ENCODE measurements at places on chromosomes 6 and 20.

GRCh38 chr20:31719644-31720485 is 2.8 kb downstream of the BCL2L1 start:
- no peak for DNase-seq

DNA sequence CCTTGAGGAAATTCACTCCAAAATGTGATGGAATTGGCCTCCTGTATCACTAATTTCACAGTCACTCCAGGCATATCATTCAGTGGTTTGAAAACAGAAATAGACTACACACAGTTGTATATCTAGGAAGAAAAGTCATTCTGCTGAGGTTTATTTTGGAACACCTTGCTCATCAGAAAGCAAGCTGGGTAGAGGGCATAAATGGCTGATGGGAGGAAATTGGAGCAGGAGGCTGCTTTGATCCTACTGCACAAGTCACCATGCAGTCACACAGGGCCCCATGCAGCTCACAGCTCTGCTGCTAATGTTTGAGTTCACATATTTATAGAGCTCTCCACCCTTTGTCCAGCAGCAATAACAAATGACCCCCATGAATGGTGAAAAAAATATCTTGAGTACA is 12.3 kb downstream of the NHLRC1 start:
- no peak for DNase-seq

- no peak for DNase-seq
Measured at GRCh38 chr6:83417880-83418663, 12.8 kb downstream of the ME1 start.

DNA sequence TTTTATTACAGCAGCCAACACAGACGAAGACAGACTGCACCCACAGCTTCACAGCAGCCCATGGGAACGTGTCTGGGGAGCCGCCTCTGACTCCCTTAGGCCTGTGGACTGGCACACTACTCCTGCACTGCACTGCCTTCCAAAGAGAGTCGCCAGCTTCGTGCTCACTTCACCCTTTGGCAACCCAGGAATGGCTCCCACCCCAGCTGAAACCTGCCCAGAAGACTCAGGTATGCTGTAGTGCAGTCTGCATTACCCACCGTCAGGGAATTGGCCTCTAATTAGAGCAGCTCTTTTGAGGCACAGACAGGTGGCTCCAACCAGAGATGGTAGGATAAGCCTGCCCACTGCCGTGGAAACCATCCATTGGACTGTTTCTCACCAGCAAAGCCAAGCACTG is 39.9 kb upstream of the FRMD1 start:
- no peak for DNase-seq

GRCh38 chr6:31927863-31928671 is 550 bp downstream of the C2 start:
- no peak for DNase-seq

DNA sequence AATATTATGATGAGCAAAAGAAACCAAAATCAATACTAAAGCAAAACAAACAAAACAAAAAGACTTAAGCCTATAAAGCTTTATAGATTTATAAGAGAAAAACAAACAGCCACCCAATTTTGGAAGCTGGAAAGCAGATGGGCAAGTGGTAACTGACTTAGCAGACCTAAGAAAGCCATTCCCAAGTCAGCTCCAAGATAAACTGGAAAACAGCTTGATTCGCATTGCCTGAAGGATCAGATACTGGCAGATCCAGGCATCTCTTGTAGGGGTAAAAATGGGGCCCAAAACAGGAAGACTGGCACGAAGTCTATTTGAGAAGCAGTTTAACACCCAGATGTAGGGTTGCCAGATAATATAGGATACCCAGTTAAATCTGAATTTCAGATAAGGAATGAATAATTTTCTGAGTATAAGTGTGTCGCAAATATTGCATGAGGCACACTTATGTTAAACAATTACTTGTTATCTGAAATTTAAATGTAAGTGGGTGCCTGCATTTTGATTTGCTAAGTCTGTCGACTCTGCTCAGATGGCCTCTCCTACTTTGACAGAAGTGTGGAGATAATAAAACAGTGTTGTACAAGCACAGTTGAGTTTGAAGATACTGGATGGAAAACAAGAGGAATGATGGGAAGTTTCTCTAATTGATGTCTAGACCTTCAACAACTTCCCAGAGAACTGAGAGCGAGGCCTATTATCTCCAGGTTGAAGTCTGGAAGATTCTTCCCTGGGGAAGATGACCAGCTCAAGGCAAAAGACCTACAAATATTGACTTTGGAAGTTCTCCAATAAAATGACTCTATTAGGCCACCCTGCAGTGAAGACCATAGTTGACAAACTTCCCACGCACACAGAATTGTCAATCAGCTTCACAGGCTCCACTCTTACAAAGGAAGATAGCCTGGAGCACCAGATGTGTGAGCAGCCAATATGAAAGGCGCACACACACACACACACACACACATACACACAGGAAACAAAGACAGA is 113.4 kb downstream of the FAM50B start:
- DNase-seq, result no peak

DNA sequence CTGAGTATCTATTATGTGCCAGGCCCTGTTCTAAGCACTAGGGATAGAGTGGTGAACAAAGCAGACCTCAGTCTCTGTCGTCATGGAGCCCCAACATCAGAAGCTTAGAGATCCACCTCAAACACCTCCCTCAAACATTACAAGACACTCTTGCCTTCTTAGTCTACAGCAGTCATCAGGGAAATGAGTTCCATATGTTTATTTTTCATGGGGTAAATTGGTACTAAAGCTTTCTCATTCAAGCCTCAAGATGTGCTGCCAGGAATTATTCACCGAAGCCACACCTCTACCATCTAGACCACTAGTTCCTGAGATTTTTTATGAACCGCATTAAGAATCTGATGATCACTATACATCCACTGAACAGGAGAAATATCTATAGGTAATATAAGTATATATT is 59.0 kb upstream of the TFB1M start:
- no peak for DNase-seq

DNA sequence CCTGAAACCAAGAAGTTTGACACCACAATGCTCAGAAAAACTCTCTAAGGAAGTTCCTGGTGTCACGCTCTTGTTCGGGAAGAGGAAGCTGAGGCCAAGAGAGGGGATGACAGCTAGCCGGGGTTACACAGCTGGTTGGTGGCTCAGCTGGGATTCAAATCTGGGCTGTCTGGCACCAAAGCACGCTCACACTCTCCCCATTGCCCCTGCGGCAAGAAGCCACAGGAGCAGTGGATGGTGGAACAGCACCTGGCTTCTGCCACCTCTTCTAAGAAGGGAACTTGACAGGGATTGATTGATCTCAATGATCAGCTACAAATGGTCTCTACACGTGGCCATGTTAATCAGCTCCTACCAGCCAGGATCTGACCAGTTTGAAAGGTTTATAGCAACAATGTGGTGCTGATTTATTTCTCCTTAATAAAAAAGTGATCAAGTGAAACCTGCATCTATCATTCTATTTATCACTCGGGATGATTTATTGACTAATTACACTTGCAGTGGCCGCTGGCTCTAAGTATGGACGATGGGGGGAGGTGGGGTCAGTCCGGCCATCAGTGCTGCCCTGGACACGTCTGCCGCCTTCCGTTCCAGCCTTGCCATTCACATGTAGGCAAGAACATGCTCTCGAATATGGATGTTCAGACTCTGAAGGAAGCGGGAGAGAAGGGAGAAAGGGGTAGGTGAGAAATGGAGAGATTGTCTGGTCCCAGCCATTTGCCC is 71.9 kb upstream of the TOP1 start:
- DNase-seq, result no peak

GRCh38 chr6:77987035-77987384 is 334.2 kb downstream of the MEI4 start:
- no peak for DNase-seq

GRCh38 chr20:22796469-22797077 is 212.2 kb upstream of the FOXA2 start:
- DNase-seq, result no peak

DNA sequence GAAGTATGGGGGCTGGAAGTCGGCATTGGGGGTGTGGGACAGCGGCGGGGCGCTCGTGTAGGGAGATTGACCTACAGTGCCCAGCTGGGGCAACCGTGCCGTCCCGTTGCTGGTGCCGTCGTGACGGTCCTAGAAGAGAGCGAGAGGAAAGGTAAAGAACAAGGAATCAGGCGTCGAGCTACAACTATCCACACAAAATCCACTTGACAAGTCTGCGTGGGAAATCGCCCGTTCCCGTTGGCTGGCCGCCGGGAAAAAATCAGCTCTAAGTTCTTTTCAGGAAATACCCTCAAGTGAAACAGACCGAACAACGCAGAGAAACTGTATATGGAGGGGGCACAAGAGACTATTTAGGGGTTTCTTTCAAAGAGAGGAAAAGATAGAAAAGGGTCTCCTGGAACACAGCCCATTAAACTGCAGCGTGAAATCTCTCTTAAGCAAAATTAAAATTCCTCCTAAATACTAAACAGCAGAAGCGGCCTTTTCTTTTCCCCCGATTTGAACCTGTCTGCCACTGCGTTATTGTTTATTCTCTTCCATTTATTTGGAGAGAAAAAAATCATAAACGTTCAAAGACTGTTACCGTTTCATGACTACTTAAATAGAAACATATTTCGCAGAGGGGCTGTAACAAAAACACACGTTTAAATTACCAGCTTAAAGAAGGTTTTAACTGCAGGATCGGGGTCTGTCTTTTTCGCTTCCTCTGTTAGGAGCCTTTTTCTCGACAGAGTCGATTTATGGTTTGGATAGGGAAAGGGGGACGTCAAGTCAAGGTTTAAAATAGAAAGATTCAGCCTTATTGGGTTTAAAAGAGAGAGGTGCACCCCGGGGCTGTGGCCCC is 4.4 kb downstream of the TFAP2A start:
- no peak for DNase-seq

DNA sequence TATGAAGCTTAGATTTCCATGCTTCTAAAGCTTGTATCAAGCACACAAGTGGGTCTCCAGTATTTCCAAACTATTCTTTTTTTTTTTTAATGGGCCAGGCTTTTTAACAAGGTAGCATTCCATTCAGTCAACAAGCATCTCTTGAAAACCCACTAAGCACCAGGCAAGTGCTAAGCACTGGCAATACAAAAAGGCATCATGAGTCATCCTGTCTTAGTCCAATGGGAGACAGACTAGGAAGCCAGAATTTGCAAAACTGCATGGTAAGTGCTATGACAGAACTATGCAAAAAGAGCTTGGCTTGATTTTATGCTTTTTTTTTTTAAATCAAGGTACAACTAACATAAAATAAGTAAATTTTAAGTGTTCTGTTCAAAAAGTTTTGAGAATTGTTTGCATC is 109.3 kb upstream of the DST start:
- DNase-seq, result no peak

- no peak for DNase-seq
Measured at GRCh38 chr20:695165-695866, 19.7 kb upstream of the SCRT2 start.

DNA sequence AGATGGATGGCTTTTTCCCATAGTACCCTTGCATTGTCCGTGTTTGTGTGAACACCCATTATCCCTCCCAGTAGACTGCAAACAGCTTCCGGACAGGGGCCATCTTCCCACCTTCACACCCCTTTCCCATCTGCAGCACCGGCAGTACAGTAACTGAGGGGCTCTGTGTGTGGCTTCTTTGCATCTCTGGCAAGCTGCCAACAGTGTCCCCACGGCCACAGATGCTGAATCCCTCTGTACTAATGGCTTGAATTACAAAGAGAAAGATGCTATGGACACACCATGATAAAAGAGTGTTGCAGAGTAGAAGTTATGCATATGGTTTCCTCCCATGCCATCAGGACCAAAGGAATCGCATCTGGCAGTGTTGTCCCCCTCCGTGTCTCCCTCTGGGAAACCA is 101.1 kb upstream of the CDYL start:
- no peak for DNase-seq

- DNase-seq, result no peak
Measured at GRCh38 chr6:39752835-39753724, 27.9 kb upstream of the KIF6 start.

GRCh38 chr6:56796196-56796532 is 153.5 kb upstream of the DST start:
- DNase-seq, result no peak

- DNase-seq, result no peak
Measured at GRCh38 chr6:168264593-168265335, 54.8 kb downstream of the DACT2 start.

GRCh38 chr6:100662264-100662663 is 197.5 kb upstream of the SIM1 start:
- DNase-seq, result no peak

- DNase-seq, result no peak
Measured at GRCh38 chr20:57663681-57664451, 43.6 kb upstream of the ZBP1 start.

- DNase-seq, result no peak
Measured at GRCh38 chr20:1827974-1828785, 67.0 kb upstream of the SIRPA start.

DNA sequence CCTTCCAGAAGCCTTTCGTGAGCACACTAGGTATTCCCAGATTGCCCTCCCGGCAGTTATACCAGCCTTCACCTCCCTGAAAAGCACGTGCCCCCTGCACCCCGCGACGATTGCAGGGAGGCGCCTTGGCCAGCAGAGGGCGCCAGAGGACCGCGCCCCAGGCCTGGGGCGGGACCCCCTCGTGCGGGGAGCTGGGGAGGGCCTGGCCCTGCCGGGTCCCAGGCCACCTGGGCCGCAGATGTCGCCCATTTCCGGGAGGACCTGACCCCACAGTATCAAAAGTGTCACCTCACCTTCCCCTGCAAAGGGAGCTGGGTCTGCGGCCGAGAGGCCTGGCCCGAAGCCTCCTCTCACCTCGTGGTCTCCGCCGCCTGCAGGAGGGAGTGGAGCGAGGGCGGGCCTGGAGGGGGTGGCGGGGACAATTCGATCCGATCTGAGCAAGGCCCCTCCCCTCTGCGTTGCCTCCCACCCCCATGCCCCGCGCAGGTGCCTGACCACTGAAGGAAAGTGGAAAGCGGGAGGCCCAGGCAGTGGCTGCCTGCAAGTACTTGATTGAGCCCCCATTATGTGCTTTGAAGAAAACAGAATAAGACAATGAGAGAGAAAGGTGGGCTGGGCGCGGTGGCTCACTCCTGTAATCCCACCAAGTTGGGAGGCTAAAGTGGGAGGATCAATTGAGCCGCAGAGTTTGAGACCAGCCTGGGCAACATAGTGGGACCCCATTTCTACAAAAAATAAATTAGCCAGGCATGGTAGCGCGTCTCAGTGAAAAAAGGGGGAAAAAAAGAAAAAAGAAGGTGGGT is 3.5 kb upstream of the SNAI1 start:
- no peak for DNase-seq

- DNase-seq, result no peak
Measured at GRCh38 chr6:6962086-6962485, 145.7 kb upstream of the RREB1 start.

- DNase-seq, result no peak
Measured at GRCh38 chr20:44835661-44836221, 25.4 kb upstream of the RIMS4 start.

- no peak for DNase-seq
Measured at GRCh38 chr6:94713446-94713845, 863.9 kb upstream of the MANEA start.

Data from thoracic aorta (tissue), 2 donors.